Stimulated activated memory B cell treated with anti-CD40 and anti-IgM and Interleukin-4, amounts not matched to agents 10 μg/mL and 1 μg/mL and 100 μg/mL, for 72 hours (primary cell): ENCODE measurements at places on chromosomes 1 and 21.

DNA sequence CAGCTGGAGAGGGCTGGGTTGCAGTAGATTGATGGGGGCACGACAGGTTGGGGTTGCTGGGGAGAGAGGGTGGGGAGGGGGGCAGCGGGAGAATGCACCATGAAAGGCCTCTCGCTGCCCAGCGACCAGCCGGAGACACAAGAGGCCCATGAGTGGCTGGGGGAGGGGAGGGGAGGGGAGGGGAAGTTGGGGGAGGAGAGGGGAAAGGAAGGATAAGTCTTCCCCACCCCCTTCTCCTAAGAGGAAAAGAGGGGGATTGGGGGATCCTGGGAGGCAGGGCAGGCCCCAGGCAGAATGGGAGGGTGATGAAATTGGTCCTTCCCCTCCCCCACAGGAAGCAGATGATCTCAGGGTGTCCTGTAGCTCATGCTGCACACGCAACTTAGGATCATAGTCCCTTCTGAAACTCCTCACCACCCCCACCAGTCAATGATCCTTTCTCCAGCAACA lies 45.7 kb downstream of the PAX7 start:
- ATAC-seq: no peak

DNA sequence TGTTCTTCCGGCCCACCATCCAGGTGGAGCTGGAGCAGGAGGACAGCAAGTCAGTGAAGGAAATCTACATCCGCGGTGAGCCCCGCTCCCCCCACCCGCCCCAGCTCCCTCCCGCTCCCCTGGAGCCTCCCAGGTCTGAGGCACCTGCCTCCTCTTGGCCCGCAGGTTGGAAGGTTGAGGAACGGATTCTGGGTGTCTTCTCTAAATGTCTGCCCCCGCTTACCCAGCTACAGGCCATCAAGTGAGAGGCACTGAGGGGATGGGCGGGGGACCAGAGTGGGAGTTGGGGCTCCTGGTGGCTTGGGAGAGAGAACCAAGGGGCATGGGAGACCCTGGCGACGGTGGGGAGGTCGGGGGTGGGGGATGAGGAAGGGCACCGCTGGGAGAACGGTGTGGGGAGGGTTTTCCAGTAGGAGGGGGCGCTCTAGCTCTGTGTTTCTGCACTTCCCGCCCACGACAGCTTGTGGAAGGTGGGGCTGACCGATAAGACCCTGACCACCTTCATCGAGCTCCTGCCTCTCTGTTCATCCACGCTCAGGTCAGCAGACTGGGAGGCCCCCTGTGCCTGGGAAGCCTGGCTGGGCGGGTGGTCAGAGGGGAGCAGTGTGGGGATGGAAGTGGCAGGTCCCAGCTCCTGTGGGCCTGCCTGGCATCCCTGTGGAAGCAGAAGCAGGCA lies 4.2 kb downstream of the LRRC71 start:
- ATAC-seq: no peak

DNA sequence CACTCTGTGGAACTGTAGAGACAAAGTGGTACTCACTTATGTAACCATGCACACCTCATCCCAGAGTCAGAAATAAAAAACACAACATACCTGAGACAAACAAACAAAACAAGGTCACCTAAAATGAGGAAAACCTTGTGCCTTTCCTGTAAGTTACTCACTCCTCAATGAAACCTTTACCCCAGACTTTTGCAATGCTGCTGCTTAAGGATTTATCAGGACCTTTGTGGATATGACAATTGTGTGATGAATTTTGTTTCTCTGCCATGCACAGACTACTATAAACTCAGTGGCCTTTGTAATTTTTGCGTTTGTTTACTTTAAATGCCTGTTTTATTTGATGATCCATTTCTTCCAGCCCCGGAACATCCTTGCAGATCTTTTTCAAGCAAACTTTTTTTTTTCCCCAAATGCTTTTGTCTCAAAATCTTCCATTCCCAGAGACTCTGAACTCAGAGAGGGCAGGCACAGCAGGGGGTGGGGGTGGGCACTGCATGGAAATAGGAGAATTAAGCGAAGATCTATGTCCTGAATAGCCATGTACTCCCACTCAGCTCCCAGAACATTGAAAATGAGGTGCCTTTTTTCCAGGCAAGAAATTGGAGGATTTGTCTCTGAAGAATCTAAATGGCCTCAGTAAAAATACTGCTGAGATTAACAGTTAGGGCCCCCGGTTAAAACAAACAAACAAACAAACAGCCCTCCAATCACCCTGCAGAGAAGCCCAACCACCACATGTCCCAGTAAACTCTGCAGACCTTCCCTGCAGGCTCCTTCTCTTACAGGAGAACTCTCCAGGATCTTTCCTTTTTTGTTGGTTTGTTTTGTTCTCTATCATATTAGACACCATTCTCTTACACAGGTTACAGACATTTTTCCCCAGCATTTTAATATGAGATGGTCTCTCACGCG lies 22.6 kb upstream of the SIM2 start:
- no peak for ATAC-seq

- no peak for ATAC-seq
These were observed 1147.6 kb upstream of the ADGRL4 start for GRCh38 chr1:80154176-80154575.

DNA sequence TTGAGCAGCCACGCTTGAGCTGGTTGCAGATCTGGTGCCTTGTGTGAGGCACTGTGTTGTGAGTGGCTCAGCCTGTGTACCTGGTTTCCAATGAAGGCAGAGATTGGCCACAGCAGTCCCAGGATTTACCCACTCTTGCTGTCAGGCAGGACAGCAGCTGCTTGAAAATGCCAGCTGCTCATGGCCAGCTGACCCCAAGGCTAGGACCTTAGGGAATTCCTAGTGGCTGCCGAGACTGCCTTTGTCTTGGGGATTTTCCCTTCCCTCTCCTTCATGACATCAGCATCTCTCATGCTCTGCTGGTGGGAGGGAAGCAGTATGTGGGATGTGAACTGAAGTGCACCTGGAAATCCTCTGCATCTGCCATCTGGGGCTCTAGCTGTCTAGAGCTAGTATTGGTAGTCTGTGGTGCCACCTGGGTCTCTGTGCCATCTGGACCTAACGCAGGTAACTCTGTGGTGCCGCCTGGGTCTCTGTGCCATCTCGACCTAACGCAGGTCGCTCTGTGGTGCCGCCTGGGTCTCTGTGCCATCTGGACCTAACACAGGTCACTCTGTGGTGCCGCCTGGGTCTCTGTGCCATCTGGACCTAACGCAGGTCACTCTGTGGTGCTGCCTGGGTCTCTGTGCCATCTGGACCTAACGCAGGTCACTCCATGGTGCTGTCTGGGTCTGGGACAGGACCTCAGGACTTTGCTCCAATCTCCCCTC lies 3.8 kb upstream of the LRRC47 start:
- no peak for ATAC-seq

GRCh38 chr1:96234299-96234698 lies 487.3 kb upstream of the PTBP2 start:
- no peak for ATAC-seq

- ATAC-seq: no peak
These were observed 474.1 kb downstream of the SMYD3 start for GRCh38 chr1:246032984-246033383.
